ENCODE measurements at places on chromosomes 5 and 9. TPM values are rescaled to one million over a fixed set of nuclear protein-coding genes. Genes with fewer than 3 reads are reported as not detected.

GRCh38 chr5:166285361-166285760 is 2006.1 kb upstream of the WWC1 start:
- no peak overlapping the region for H3K27ac ChIP-seq
- no peaks in the 10 kb centered on the region for H3K36me3 ChIP-seq
- H3K4me1 ChIP-seq = no peaks in the 10 kb centered on the region
- no peaks in the 10 kb centered on the region for H3K27me3 ChIP-seq
- no peak overlapping the region for H3K4me3 ChIP-seq

- H3K36me3 ChIP-seq = no peaks in the 10 kb centered on the region
- peaks cover 4% of the 10 kb centered on the region for H3K27me3 ChIP-seq
- H3K4me3 ChIP-seq = no peak overlapping the region
- no peaks in the 10 kb centered on the region for H3K4me1 ChIP-seq
Measured at GRCh38 chr9:127173063-127173462, 50.6 kb upstream of the ANGPTL2 start.

DNA sequence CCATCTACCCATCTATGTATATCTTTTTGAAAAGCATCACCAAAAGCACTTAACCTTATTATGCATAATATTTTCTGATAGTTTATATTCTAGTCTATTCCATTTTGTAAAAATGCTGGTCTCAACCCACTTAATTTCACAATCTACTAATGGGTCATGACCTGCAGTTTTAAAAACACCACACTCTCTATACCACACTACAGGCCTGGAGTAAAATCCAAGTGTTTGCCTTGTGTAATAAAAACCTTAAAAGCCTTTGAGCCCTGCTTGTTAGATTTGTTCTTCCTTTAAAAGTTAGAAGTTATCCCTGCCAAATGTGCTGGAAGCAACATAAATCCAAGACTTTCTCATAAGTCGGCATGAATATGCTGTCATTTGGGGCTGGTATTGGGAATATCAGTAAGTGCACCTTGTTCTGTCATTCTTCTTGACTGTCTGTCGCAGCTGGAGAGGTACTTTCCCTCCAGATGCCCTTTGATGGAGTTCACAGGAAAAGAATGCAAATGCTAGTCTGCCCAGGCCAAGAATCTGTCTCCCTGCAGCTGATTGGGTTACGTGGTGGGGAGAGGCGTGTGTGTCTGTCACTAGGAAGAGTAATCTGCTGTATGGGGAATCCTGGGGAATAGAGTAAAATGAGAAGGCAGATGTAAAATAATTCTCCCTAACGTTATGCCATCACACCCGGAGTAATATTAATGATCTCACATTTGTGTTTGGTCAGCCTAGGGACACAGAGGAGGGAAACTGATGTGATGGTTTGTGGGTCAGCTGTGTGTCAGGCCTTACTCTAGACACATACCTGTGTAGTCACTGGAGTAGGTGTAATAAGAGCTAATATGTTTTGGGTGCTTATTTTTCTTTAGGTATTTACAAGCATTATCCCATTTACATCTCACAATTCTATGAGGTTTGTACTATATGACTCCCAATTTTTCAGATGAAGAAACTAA is 79.4 kb downstream of the ZNF366 start:
- DNase-seq = no peak
- no peaks in the 10 kb centered on the region for H3K36me3 ChIP-seq
- H3K27me3 ChIP-seq = peaks cover 22% of the 10 kb centered on the region
- no peaks in the 10 kb centered on the region for H3K4me1 ChIP-seq
- H3K4me3 ChIP-seq = no peak overlapping the region
- H3K27ac ChIP-seq = no peak overlapping the region

DNA sequence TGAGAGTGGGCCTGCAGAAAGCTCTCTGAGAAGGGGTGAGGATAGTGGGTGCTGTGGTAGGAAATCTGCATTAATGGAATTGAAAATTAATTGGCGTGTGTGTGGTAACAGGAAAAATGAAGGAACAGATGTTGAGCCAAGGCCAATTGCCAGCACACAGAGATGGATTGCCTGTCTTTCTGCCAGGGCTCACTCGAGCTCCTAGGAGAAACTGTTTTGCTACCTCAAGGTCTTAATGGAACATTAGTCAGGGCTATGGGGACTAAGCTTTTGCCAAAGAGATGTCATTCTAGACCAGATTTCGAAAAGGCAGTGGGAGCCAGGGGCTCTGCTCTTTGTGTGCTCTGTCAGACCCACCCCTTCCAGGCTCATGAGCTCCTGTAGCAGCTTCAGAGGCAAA is 124.0 kb upstream of the EFNA5 start:
- H3K27me3 ChIP-seq = no peaks in the 10 kb centered on the region
- no peaks in the 10 kb centered on the region for H3K4me1 ChIP-seq
- H3K36me3 ChIP-seq = no peaks in the 10 kb centered on the region

- no peak overlapping the region for H3K27ac ChIP-seq
- H3K27me3 ChIP-seq = no peaks in the 10 kb centered on the region
- H3K36me3 ChIP-seq = no peaks in the 10 kb centered on the region
- H3K4me3 ChIP-seq = no peak overlapping the region
- H3K4me1 ChIP-seq = no peaks in the 10 kb centered on the region
- no peak for DNase-seq
Measured at GRCh38 chr5:155575861-155576260, 562.3 kb downstream of the KIF4B start.

- peak; percentile 75 for DNase-seq
- peak overlapping the region; percentile 23 for H3K27ac ChIP-seq
- H3K27me3 ChIP-seq = peaks cover 45% of the 10 kb centered on the region
- peaks cover 26% of the 10 kb centered on the region for H3K4me1 ChIP-seq
Measured at GRCh38 chr9:88179062-88179521, 40.8 kb upstream of the SPATA31C2 start.

DNA sequence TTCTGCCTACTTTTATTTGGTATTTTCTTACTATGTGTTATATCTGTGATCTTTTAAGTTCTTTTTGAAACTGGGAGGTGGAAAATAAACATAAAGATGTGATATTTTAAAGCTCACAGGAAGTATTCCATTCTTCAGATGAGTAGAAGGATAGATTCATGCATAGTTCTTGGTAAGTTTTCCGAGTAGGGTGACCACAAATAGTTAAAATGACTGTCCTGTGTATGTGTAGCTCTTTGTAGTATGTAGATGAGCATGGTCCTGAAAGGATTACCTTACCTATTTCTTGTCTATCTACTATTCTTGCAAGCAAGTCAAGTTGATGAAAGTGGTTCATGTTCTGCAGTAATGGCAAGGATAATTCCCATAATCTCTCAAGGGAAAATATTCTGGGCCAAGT is 47.7 kb downstream of the SRFBP1 start:
- no peaks in the 10 kb centered on the region for H3K27me3 ChIP-seq
- peaks cover 4% of the 10 kb centered on the region for H3K36me3 ChIP-seq
- H3K27ac ChIP-seq = no peak overlapping the region
- no peak overlapping the region for H3K4me3 ChIP-seq
- peaks cover 6% of the 10 kb centered on the region for H3K4me1 ChIP-seq

The SLC25A2 gene
- total RNA-seq = 0.38 TPM

The SPOCK1 gene
- total RNA-seq = 0.86 TPM

GRCh38 chr5:39194466-39195136 is 24.8 kb downstream of the FYB1 start:
- peaks cover 77% of the 10 kb centered on the region for H3K4me1 ChIP-seq
- peak overlapping the region; percentile 76 for H3K4me3 ChIP-seq
- H3K36me3 ChIP-seq = peaks cover 62% of the 10 kb centered on the region
- peak overlapping the region; percentile 79 for H3K27ac ChIP-seq
- DNase-seq = no peak

All from activated CD4-positive, alpha-beta memory T cell treated with anti-CD3 and anti-CD28 coated beads, Interleukin-2, amount 10 ng/mL, durations not matched to agents 7 days and 5 days (primary cell).